T-helper 17 cell (primary cell): ENCODE measurements at places on chromosomes 5 and 9.

DNA sequence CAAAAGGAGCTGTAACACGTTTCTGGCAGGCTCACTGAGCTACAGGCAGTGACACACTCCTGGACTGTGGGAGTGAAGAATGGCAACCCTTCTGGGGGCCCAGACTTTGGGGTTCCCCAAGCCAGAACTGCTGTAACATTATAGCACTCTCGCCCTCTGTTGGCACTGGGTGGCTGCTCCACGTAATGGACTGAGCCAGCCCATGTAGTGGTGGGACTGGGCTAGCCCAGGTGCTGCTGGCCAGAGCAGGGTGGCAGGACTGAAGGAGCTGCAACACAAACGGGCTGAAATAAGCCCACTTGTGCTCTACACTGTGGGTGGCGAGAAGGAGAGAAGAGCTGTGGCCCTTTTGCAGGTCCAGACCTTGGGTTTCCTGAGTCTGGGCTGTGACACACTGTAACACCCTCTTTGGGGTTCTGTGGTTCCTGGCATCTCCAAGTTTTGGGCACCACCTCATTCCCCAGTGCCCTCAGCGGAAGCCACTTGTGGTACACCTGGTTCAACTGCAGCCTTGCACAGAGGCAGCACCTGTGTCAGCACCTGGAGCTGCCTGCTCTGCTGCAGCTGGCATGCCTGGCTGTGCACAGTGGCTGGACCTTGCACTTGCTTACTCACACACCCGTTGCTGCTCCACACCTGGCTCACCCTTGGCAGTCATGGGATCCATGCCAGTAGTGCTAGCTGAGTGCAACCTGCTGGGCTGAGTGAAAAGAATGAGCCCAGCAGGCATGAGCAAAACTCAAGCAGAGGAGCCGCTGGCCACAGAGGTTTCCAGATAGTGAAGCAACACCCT is 95.0 kb upstream of the PRR16 start:
- H3K4me1 ChIP-seq, result no peaks in the 10 kb centered on the region
- H3K36me3 ChIP-seq, result no peaks in the 10 kb centered on the region
- no peak overlapping the region for H3K4me3 ChIP-seq
- no peak for DNase-seq

DNA sequence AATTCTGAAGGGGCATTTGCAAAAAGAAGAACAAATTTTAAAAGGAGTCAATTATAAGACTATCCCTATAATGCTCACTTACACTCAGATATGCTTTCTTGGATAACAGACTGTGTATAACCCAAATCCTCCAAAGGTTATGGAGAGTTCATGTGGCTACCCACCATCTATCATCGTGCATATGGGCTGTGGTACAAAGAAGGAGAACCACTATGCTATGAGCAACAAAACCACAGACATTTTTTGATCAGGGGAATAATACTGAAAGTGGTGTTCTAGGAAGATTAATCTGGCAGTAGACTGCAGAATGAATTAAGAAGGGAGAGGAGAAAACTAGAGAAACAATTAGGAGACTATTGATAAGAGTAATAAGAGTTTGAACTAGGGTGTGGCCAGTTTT is 16.8 kb downstream of the NR3C1 start:
- peaks cover 9% of the 10 kb centered on the region for H3K36me3 ChIP-seq
- no peak overlapping the region for H3K27ac ChIP-seq
- no peaks in the 10 kb centered on the region for H3K27me3 ChIP-seq
- no peak overlapping the region for H3K4me3 ChIP-seq
- H3K4me1 ChIP-seq, result peaks cover 34% of the 10 kb centered on the region

GRCh38 chr5:148297731-148298130 is 14.5 kb upstream of the SPINK7 start:
- no peak for DNase-seq
- no peak overlapping the region for H3K27ac ChIP-seq
- H3K4me3 ChIP-seq, result no peak overlapping the region
- H3K27me3 ChIP-seq, result no peaks in the 10 kb centered on the region

DNA sequence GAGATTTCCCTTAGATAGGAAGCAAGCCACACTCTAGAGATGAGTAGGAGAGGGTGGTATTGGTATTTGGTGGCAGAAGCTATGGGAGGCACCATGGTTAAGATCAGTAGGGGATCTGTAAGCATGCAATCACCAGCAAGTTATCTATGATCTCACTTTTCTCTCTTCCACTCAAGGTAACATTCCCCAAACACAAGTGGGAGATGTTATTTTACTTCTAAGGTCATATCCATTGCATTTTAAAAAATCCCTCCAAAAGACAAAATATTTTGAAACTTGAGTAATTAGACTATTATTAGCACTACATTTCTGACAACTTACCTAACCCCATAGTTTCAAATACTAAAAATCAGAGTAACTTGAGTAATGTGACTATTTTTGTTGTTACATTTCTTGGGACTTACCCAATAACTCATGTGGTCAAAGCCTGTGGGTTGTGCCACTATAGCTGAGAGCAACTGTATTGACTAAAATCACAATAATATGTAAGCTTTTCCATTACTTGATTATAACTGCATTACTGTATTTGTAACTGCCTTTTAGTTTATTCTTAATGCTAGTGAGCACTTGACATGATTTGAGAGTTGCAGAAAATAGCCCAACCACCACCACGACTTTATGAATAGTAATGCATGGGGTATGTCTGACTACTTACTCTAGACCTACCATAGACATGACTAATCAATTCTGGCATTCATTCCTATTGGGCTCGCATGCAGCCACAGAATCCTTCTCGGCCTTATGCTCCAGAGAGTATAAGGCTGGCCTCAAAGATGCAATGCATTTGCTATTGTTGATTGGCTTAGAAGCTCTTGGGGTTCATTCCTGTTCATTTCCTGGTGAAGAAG is 264.7 kb downstream of the TRIM32 start:
- no peak for DNase-seq
- no peak overlapping the region for H3K4me3 ChIP-seq
- H3K27ac ChIP-seq, result no peak overlapping the region
- H3K27me3 ChIP-seq, result no peaks in the 10 kb centered on the region

DNA sequence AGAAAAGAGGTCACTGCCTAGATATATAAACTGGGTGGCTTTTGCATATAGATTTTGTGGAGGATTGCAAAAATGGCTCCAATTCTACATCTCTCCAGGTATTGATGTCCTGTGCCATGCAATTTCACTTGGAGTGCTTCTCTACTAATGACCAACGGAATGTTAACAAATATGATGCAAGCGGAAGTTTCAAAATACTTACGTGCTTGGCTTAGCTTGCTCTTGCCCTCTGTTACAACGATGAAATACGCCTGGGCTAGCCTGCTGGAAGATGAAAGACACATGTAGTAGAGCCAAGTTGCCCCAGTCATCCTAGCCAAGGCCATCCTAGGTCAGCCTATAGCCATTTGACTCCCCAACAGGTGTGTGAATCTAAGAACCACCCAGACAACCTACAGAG is 3.6 kb upstream of the POC5 start:
- peaks cover 15% of the 10 kb centered on the region for H3K4me1 ChIP-seq
- peaks cover under 1% of the 10 kb centered on the region for H3K36me3 ChIP-seq
- no peak overlapping the region for H3K27ac ChIP-seq
- no peak overlapping the region for H3K4me3 ChIP-seq
- DNase-seq, result no peak

DNA sequence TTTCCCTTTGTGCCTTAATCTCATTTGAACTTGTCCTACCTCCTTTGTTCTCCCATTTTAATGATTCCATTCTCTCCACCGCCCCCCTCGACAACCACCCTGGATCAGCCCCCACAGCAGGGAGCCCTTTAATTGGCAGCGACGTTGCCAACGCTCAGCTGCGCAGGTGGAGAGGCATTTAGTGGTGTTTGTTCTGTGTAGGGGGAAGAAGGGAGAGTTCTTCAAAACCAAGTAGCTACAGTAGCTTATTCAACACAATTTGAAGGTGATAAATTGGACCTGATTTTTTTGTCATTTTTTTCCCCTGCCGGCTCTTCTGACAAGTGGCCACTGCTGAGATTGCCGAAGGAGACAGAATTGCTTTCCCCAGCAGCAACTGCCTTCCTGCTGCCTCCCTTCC is 499.1 kb downstream of the CDK5RAP2 start:
- no peaks in the 10 kb centered on the region for H3K4me1 ChIP-seq
- no peak for DNase-seq
- H3K36me3 ChIP-seq, result no peaks in the 10 kb centered on the region
- peaks cover 5% of the 10 kb centered on the region for H3K27me3 ChIP-seq

- peaks cover 3% of the 10 kb centered on the region for H3K4me1 ChIP-seq
- H3K27me3 ChIP-seq, result peaks cover 7% of the 10 kb centered on the region
- H3K36me3 ChIP-seq, result no peaks in the 10 kb centered on the region
- no peak for DNase-seq
- no peak overlapping the region for H3K27ac ChIP-seq
Observed at GRCh38 chr5:136769093-136769492, 403.7 kb upstream of the TRPC7 start.
